ENCODE measurements at places on chromosomes 6 and 20.

- DNase-seq = no peak
These were observed 125.0 kb downstream of the SLC23A2 start for GRCh38 chr20:4876301-4876700.

DNA sequence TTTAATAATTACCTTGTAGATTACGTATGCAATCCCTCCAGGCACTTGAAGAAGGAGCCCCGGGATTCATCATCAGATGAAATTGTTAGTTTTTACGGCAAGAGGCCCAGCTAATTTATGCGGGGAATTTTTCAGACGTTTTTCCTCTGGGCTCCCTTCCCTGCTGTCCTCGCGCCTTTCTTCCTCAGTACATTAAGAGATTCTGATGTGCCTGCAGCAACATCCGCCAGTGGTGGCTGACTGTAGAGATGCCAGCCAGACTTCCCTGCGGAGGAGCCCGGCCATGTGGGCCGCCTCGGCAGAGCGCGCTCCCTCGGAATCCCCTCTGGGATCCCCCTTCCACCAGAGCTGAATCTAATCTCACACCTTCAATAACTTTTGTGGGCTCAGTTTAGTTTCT is 46.4 kb upstream of the POU3F2 start:
- DNase-seq = no peak

DNA sequence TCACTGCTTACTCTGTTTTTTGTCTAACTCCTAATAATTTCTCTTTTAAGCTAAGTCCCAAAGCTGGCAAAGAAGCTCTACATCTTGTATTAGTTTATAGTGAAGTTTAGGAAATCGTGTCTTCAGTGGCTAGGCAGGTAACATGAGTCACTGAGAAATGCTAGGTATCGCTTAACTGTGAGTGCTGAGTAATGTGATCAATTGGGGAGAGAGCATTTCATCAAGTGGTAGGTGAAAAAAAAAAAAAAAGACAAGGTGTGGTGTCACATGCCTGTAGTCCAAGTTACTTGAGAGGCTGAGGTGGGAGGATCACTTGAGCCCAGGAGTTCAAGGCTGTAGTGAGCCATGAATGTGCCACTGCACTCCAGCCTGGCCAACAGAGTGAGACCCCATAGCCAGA is 125.3 kb downstream of the FAM83B start:
- no peak for DNase-seq

DNA sequence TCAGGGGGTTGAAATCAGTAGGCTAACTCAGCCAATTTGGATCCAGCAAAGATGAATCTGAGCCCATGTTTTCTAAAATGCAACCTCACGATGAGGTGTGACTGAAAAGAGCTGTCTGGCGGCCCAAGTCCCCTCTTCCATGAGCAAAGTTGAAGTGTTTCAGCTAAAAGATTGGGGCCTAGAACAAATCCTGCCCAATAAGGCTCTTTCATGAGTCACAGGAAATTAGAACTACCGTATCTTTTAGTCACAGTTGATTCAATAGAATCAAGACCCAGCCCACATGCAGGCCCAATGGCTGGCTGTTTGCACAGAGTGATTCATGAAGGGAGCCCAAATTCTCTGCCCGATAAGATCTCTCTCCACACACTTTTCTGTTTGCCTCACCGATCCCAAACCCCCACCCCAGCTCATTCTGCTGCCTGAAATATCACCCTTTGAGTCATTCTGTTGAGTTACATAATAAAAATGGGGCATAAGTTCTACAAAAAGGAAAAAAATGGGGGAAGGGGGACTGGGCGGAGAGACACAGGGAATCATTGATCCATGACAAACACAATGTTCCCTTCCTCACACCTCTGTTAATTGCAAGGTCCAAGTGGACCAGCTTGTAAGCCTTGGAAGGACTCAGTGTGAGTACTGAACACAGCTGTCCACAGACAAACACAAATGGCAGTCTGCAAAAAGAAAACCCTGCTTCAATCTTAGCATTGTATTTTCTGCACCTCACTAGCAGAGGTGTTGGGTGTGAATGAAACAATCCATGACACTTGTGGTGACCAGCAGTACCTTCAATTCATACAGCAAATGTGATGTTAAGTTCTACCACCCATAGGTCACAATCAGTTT is 13.8 kb downstream of the FOXQ1 start:
- no peak for DNase-seq

DNA sequence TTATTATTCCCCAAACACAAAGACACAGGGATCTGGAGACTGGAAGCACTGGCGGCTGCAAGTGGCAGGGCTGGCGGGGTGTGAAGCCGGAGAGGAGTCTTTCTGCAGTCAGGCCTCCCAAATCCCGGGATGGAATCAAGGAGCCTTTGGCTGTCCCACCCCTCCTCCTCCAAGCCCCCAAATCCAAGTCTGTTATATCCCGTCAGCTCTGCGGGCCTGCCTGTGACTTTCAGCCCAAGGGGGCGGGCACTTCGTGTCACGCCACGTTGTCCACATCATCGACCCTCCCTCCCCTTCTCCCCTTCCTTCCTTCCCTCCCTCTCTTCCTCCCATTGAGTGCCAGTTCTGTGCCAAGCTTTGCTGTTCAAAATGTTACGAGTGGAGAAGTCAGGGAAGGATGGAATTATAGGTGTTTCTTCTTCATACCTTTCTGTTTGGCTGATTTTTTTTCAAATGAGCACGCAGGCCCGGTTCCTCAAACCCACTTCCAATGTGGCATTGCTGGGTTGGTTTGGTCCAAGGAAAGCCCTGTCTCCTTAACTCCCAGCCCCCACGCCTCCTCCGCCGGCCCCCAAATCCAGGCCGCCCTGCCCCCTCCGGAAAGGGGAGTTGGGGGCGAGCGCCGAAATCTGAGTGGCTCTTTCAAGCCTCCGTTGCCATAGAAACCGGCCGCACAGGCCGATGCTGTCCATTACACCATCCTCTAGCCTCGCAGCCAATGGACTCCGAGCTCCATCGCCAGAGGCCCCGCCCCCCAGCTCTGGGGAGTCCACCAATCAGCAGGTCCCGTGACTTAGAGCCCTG is 12.7 kb downstream of the ZCCHC3 start:
- peak; percentile 94 for DNase-seq

DNA sequence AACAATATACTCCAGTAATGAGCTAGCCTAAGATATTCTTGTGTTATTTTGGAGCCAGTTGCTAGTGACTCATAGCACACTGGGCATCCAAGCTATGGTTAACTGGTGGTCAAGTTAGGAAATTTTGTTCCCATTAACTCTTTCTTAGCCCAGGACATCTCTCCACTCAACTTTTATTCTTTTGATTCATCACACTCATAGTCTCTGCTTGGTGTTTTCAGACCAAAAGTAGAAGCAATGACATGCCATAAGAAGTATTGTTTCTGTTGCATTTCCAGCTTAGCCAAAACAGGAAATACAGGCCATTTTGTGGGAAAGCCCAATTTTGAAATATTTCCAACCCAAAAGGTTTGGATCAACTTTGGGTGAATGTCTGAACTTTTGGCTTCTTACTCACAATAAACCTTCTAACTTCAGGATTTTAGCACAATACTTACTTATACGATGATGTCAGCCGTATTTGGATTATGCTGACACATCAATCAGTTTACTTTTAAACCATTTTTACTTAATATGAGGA is 31.6 kb upstream of the CCN2 start:
- no peak for DNase-seq

DNA sequence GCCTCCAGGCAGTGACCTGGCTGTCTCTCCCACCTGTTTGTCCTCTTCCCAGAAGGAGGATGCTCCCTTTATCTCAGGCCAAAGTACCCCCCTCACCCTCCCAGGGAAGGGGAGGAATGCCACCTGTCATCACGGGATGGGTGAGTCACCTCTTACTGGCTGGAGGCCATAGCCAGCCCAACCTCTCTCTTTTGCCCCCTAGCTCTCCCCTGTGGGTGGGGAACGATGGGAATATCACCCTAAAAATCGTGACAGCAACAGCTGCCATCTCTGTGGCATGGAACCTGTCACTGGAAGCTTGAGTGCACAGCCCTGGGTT is 137.5 kb upstream of the PTPN1 start:
- no peak for DNase-seq

DNA sequence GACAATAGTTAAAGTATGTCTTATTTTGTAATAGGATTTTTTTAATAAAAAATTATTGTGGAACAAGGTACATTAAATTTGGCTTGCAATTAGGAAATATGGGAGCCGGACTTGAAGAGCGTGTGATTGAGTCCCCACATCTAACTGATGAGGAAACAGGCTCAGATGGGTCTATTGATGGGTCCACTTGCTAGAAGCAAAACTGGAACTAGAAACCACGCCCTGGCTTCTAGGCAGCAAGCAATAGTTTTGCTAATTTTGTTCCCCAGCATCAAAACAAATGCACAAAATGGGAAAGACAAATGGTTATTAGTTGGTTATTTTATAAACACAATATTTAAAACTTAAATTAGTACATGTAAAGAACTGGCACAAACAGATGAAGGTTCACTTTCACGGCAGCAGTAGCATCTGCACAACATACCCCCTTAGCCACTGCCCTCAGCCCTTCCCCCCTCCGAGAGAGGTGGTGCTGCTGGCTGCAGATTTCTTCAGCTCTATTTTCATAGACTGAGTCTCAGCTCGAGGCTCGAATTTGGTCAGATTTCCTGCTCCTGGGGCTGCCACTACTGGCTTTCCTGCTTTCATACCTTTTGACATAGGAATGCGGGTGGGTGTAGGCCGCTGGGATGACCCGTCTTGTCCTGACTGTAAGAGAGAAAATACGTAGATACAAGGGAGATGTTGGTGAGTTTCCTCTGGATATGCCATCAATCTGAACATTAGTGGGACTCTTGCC is 23.8 kb upstream of the TMEM30A start:
- no peak for DNase-seq

DNA sequence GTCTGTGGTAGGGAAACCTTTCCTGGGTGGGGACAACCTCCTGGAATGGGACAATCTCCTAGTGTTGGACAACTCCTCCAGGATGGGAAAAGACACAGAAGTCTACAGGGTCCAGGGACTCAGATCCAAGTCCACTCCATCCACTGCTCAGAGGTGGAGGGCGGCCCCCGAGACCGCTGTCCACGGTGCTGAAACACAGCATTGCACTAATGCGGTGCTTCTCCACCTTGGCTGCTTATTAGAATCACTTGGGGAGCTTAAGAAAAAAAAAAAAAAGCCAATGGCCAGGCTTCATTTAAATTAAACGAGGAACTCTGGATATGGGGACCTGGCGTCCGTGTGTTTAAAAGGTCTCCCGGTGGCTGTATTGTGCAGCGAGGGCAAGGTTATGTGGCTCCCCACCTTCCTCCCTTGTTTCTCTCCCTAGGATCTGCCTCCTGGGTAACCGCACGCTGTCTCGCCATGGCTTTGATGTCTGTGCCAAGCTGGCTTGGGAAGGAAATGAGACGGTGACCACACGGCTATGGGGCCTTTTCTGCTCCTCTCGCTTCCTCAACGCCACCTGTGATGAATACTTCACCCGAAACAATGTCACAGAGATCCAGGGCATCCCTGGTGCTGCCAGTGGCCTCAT is 12.0 kb downstream of the SLC12A5 start:
- peak; percentile 42 for DNase-seq

- DNase-seq = no peak
These were observed 386.2 kb downstream of the TAF4 start for GRCh38 chr20:61679473-61679872.

DNA sequence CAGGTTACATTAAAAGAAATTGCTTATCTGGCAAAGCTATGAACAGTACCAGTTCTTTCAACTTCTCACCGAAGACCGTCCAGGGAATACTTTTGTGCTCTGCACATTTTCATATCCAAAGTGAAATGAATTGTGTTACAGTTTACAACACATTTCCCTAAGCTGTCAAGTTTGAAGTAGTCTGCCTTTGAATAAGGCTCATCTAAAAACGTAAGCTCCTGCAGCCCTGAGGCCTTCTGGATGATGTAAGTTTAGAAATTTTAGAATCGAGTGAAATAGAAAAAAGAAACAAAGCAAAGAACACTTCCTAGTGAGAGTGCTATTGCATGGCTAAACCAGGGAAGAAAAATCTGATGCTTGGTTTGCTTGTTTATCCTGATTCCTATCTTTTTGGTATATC is 653.8 kb downstream of the MMUT start:
- DNase-seq = no peak

GRCh38 chr6:33144373-33144772 is 47.9 kb downstream of the COL11A2 start:
- DNase-seq = peak; percentile 93

DNA sequence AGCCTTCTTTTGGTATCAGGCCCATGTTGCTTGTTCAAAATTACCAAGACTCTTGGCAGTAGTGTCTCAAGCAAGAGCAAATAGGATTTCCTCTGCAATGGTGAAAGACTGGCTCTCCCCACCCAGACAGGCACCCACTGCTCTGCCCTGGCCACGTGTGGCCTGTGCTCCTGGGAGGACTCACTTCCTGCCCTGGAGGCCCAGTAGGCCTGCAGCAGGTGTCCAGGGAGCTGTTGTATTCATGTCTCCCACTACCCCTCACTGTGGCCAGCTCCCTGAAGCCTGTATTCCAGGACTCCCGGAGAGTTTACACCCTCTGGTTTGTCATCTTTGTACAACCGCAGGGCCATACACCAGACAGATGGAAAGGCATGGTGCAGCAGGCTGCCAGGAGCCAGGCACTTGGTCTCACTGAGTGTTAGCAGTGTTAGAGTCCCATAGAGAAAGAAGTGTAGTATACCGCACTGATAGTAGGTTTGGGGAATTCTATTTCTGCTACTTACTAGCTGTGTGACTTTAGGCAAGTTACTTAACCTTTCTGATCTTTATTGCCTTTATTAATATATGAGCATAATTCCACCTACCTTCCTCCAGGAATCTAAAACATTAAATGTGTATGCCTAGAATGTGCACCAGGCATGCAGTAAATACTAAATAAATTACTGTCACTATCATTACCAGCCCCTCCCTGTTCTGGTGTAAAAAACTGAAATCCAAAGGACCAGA is 159.7 kb downstream of the TMEM242 start:
- DNase-seq = no peak

- DNase-seq = no peak
These were observed 282.9 kb upstream of the RUNX2 start for GRCh38 chr6:45045253-45045601.

DNA sequence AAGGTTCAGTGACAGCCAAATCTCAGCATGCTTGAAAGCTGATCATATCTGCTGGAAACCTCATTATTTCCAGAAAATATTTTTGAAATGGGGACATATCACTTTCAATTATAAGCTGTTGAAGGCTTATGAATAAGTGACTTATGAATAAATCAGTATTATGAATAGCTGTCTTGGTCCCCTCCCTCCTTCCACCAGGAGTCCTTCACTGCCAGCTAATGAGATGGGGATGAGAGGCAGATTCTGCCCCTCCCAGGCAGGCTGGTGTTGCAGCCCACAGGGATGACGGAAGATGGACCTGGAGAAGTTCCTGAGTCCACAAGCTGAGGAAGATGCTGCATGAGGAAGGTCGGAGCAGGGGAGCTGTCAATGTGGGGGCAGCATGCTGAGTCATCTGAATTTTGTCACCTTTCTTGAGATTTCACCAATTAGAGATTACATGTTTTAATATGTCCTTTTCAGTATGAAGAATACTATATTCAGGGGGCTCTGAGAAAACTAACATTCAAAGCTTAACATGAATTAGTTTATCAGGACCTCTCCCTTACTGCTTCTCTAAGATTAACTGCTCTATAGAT is 112.2 kb downstream of the DTNBP1 start:
- DNase-seq = peak; percentile 22

All from common myeloid progenitor, CD34-positive (primary cell).